ENCODE measurements at places on chromosomes 13 and 19.

DNA sequence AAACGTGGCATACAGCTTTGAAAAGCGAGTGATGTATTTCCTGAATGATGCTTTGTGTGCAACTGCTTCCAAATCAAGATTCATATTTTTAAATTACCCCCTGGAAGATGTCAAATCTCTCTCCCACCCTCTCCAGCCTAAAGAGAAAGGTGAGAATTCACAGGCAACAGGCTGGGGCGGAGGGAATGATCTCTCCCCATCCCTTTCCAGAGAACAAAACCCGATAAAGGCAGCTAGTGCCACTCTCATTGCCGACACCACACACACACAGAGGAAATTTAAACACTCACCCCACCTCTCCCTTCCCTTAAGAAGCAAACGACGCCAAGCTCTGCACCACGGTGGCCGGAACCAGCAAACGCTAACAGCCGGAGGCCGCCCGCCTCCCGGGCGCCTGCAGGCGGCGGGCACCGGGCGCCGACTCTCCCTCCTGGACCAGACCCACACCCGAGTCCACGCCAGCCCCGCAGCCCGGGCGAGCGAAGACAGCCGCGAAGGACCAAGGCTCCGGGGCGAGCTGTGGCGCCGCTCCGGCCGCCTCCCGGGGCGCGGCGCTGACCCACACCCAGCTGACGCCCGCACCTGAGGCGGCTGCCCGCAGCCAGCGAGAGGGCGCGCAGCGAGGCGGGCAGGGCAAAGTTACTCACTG lies 477 bp downstream of the LNX2 start:
- peak overlapping the region; percentile 99 for H3K4me3 ChIP-seq
- no peak for DNase-seq
- H3K36me3 ChIP-seq, result peaks cover 30% of the 10 kb centered on the region
- H3K4me1 ChIP-seq, result peaks cover 34% of the 10 kb centered on the region
- H3K27me3 ChIP-seq, result no peaks in the 10 kb centered on the region

- H3K36me3 ChIP-seq, result peaks cover 6% of the 10 kb centered on the region
- H3K27ac ChIP-seq, result peak overlapping the region; percentile 61
- no peak overlapping the region for H3K4me3 ChIP-seq
Measured at GRCh38 chr19:40266119-40266518, 19.0 kb downstream of the AKT2 start.

- no peak for DNase-seq
- no peaks in the 10 kb centered on the region for H3K27me3 ChIP-seq
- no peaks in the 10 kb centered on the region for H3K36me3 ChIP-seq
- peaks cover 8% of the 10 kb centered on the region for H3K4me1 ChIP-seq
Measured at GRCh38 chr13:97502706-97503105, 68.7 kb downstream of the RAP2A start.

DNA sequence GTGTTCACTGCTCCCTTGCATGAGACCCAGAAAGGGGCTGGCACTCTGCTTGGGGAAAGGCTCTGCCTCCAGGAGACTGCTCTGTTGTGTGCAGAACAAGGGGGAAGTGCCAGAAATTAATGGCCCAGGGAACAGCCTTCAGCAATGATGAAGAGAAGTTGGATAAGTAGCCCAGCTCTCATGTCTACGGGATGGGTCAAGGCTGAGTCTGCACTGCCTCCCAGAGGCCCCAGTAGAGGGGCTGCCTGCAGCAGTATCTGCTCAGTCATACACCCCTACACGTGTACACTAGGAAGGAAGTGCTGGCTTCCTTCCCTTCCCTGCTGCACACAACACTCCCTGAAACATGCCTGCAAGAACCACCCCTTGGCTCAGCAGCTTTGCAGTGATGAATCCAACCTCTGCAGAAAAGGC lies 54.6 kb upstream of the URI1 start:
- H3K36me3 ChIP-seq, result no peaks in the 10 kb centered on the region
- no peak for DNase-seq
- H3K27ac ChIP-seq, result no peak overlapping the region
- H3K27me3 ChIP-seq, result peaks cover 8% of the 10 kb centered on the region
- H3K4me3 ChIP-seq, result no peak overlapping the region
- H3K4me1 ChIP-seq, result peaks cover 7% of the 10 kb centered on the region

- H3K4me1 ChIP-seq, result no peaks in the 10 kb centered on the region
- no peaks in the 10 kb centered on the region for H3K36me3 ChIP-seq
- no peak for DNase-seq
- H3K27ac ChIP-seq, result peak overlapping the region; percentile 55
Measured at GRCh38 chr19:50933640-50934039, 19.2 kb downstream of the KLK5 start.

DNA sequence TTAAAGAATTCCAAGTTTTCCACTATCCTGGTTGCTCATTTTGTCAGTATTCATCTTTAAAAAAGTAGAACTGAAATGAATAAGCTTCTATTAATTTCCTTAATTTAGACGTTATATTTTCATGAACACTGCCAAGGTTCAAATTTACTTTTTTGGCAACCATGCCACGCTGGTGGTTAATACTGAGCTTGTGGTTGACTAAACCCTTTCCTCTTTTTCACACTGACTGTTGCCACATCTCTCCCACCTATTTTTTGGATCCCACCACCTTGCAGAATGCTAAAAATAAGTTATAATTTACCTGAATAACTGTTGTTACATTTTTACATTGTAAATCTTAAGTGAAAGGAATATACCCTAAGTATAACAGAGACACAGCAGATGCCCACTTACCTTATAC lies 45.0 kb downstream of the FLT3 start:
- no peak for DNase-seq
- no peak overlapping the region for H3K27ac ChIP-seq
- H3K27me3 ChIP-seq, result peaks cover 8% of the 10 kb centered on the region
- H3K36me3 ChIP-seq, result no peaks in the 10 kb centered on the region
- no peak overlapping the region for H3K4me3 ChIP-seq

- no peak overlapping the region for H3K4me3 ChIP-seq
- H3K36me3 ChIP-seq, result no peaks in the 10 kb centered on the region
- peaks cover 48% of the 10 kb centered on the region for H3K4me1 ChIP-seq
Measured at GRCh38 chr19:16586991-16587832, 15.0 kb upstream of the SLC35E1 start.

DNA sequence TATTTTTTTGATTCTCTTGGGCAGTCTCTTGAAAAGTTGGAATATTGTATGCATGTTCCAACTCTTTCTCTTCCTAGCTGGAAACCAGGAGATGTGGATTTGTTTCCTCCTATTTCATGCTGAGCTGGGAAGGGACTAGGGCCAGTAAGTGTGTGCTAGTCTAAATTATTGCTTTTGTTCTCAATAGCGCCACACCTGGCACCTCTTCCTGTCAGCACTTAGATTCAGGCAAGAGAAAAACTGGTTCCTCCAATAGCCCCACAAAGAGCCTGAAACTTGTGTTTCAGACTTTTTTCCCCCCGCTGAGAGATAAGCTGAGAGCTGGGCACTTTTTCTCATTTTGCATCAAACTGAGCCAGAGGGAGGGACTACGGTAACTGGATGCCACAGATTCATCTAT lies 353.4 kb downstream of the OLFM4 start:
- H3K27ac ChIP-seq, result no peak overlapping the region
- H3K36me3 ChIP-seq, result no peaks in the 10 kb centered on the region
- no peaks in the 10 kb centered on the region for H3K27me3 ChIP-seq
- DNase-seq, result no peak
- H3K4me3 ChIP-seq, result no peak overlapping the region

DNA sequence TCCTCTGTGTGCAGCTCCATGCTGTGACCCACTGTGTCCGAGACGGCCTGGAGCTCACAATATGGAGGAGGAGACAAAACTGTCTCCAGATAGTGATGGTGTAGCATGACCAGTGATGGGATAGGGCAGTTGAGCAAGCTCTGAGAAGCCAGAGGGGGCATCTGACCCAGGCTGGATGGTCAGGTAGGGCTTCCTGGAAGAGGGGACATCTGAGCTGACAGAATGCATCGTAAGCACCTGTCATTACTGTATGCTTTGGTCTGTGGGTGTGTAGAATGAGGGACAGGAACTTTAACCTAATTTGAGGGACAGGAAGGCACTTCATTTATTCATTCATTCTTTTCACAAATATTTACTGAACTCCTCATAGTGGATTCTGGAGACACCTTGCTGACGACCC lies 6.5 kb upstream of the TOMM40 start:
- H3K27me3 ChIP-seq, result no peaks in the 10 kb centered on the region
- H3K4me1 ChIP-seq, result peaks cover 7% of the 10 kb centered on the region
- peak overlapping the region; percentile 70 for H3K27ac ChIP-seq
- H3K36me3 ChIP-seq, result peaks cover 17% of the 10 kb centered on the region
- no peak for DNase-seq

- H3K36me3 ChIP-seq, result no peaks in the 10 kb centered on the region
- no peak for DNase-seq
- H3K27me3 ChIP-seq, result peaks cover 29% of the 10 kb centered on the region
- peak within 1 kb of the TSS; percentile 74 for H3K4me3 ChIP-seq
- peak within 1 kb of the TSS; percentile 66 for H3K27ac ChIP-seq
Measured at GRCh38 chr19:35138305-35138892, at the start of gene FXYD1. Gene FXYD1 (plus strand): TSS chr19:35138824. CDS start chr19:35140080, 1,256 bp downstream.

DNA sequence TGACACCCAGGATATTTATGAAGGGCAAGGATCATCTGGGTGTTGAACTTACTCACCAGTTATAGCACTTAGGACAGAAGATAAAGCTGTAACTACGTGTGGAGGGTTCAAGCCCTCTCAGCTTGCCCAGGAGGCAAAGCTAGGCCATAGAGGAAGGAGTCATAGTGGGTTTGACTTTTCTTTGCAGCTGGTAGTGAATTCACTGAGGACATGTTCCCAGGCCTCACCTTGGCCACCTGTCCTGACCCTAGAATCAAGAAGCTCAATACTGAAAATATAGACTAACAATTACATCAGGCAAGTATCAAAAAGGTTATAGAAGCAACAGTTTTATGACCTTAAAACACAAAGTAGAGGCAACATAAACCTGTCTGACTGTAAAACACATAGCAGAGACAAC lies 1207.7 kb downstream of the SLITRK1 start:
- H3K4me1 ChIP-seq, result no peaks in the 10 kb centered on the region
- no peak overlapping the region for H3K4me3 ChIP-seq
- H3K27ac ChIP-seq, result no peak overlapping the region
- H3K36me3 ChIP-seq, result no peaks in the 10 kb centered on the region
- no peaks in the 10 kb centered on the region for H3K27me3 ChIP-seq

GRCh38 chr13:89454681-89455080 lies 1783.5 kb downstream of the SLITRK5 start:
- H3K4me3 ChIP-seq, result no peak overlapping the region
- H3K36me3 ChIP-seq, result no peaks in the 10 kb centered on the region
- peaks cover 5% of the 10 kb centered on the region for H3K4me1 ChIP-seq
- DNase-seq, result no peak

DNA sequence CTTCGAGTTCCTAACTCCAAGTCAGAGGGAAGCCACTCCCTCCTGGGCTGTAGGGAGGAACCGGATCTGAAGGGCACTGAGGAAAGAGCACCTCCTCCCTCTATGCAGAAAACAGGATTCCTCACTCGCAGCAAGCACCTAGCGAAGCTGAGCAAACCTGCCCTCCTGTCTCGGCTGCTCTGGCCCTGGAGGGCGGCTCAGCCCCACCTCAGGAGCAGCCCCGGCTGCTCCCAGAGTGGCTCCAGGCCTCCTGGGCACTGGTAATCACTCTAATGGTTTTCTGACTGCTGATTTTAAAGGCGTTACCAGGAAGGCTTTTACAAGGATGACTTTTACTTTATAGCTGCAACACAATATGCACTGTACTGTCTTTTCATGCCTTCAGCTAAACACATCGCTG lies 312.5 kb downstream of the TEX29 start:
- peaks cover 37% of the 10 kb centered on the region for H3K27me3 ChIP-seq
- peaks cover 6% of the 10 kb centered on the region for H3K4me1 ChIP-seq
- no peak overlapping the region for H3K4me3 ChIP-seq
- DNase-seq, result no peak
- no peak overlapping the region for H3K27ac ChIP-seq

GRCh38 chr19:18896421-18896841 lies 473 bp upstream of the CERS1 start:
- DNase-seq, result no peak
- peaks cover 5% of the 10 kb centered on the region for H3K4me1 ChIP-seq
- peaks cover 6% of the 10 kb centered on the region for H3K27me3 ChIP-seq
- no peak overlapping the region for H3K27ac ChIP-seq
- peak overlapping the region; percentile 89 for H3K4me3 ChIP-seq
- no peaks in the 10 kb centered on the region for H3K36me3 ChIP-seq

- H3K36me3 ChIP-seq, result peaks cover 3% of the 10 kb centered on the region
- peak within 1 kb of the TSS; percentile 87 for H3K27ac ChIP-seq
- H3K4me1 ChIP-seq, result peaks cover 20% of the 10 kb centered on the region
- peak within 1 kb of the TSS; percentile 92 for H3K4me3 ChIP-seq
- peak; percentile 86 for DNase-seq
Measured at GRCh38 chr19:49690656-49691242, at the start of gene CPT1C. Gene CPT1C (plus strand): TSS chr19:49691116. CDS start chr19:49692253, 1,137 bp downstream.

GRCh38 chr19:18496167-18496979 lies 25.5 kb downstream of the ELL start:
- no peaks in the 10 kb centered on the region for H3K27me3 ChIP-seq
- H3K27ac ChIP-seq, result peak overlapping the region; percentile 53
- H3K4me1 ChIP-seq, result peaks cover 27% of the 10 kb centered on the region
- no peak overlapping the region for H3K4me3 ChIP-seq

GRCh38 chr13:82698383-82698782 lies 1183.9 kb downstream of the SLITRK1 start:
- H3K27me3 ChIP-seq, result no peaks in the 10 kb centered on the region
- no peak overlapping the region for H3K27ac ChIP-seq
- H3K36me3 ChIP-seq, result no peaks in the 10 kb centered on the region
- no peak for DNase-seq
- H3K4me3 ChIP-seq, result no peak overlapping the region
- H3K4me1 ChIP-seq, result peaks cover 4% of the 10 kb centered on the region

DNA sequence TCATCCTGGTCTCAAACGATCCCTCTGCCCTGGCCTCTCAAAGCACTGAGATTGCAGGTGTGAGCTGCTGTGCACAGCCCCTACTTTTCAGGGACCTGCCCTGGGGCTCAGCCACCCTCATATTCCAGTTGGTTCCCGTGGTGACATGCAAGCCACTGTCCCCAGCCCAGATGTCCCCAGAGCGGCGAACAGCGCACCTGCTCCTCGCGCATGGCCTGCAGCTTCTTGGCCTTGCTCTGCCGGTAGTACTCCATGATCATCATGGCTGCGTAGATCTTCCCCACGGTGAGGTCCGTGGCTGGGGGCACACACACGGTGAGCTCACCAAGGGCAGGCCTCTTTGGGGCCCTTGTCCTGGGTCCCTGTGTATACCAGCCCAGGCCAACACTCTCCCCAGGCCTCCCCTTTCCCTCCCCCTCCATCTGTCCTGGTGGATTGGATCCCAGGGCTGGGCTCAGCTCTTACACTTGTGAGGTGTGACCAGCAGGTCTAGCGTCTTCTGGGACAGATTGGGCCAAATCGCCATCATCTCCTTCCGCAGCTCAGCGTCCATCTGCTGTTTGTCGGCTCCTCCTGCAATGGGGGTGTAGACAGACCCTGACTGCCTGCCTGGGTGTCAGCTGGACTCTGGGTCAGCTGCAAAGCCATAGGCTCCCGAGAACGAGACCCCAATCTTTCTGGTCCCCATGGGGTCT lies 64.0 kb downstream of the IER2 start:
- H3K4me3 ChIP-seq, result no peak overlapping the region
- no peak overlapping the region for H3K27ac ChIP-seq
- peaks cover 4% of the 10 kb centered on the region for H3K4me1 ChIP-seq
- no peaks in the 10 kb centered on the region for H3K27me3 ChIP-seq

Measured in type B pancreatic cell (in vitro differentiated cells).